ENCODE measurements at places on chromosomes 3 and 15. TPM values are rescaled to one million over a fixed set of nuclear protein-coding genes. Genes with fewer than 3 reads are reported as not detected.

The CYFIP1 gene
- 12.6 TPM for total RNA-seq

The FOXB1 gene
- 0.78 TPM for total RNA-seq

The ZBED2 gene
- total RNA-seq, result 1.9 TPM

The CTXN2 gene
- not detected for total RNA-seq

The TIMP4 gene
- not detected for total RNA-seq

The PARP15 gene
- total RNA-seq, result 49.1 TPM

The LRTM1 gene
- not detected for total RNA-seq

The CPA3 gene
- not detected for total RNA-seq

The GOLGA8T gene
- 1.5 TPM for total RNA-seq

The COL8A1 gene
- not detected for total RNA-seq

The GRAMD1C gene
- 1.2 TPM for total RNA-seq

The CLDN11 gene
- total RNA-seq, result not detected

The PLSCR2 gene
- not detected for total RNA-seq

The LSAMP gene
- total RNA-seq, result not detected

The CFAP20DC gene
- 1.4 TPM for total RNA-seq

The SLC12A1 gene
- not detected for total RNA-seq

The TMEM212 gene
- not detected for total RNA-seq

The SEMA5B gene
- 0.17 TPM for total RNA-seq

The IGF2BP2 gene
- 1.2 TPM for total RNA-seq

The ERC2 gene
- not detected for total RNA-seq

The CLPX gene
- total RNA-seq, result 45.8 TPM

The CSPG4 gene
- total RNA-seq, result not detected

The GRIP2 gene
- total RNA-seq, result not detected

The TEX9 gene
- total RNA-seq, result 1.3 TPM

The LMAN1L gene
- total RNA-seq, result 0.37 TPM

The C3orf20 gene
- 0.25 TPM for total RNA-seq

The ERICH6 gene
- not detected for total RNA-seq

The TMEM158 gene
- total RNA-seq, result not detected

The GXYLT2 gene
- total RNA-seq, result not detected

The GOLGA6B gene
- total RNA-seq, result not detected

The ACOX2 gene
- not detected for total RNA-seq

The GOLGA6L4 gene
- 3.1 TPM for total RNA-seq

The CFAP100 gene
- total RNA-seq, result not detected

Measured in activated naive CD8-positive, alpha-beta T cell treated with anti-CD3 and anti-CD28 coated beads, Interleukin-2, amount 10 ng/mL, durations not matched to agents 7 days and 5 days (primary cell).